ENCODE measurements at places on chromosomes 3 and 15.
A peak's percentile ranks its signal among the peaks of the same experiment; 100 is the strongest.

GRCh38 chr3:66442254-66443117 lies 58.3 kb downstream of the LRIG1 start:
- no peak overlapping the region for H3K27ac ChIP-seq
- peaks cover 15% of the 10 kb centered on the region for H3K36me3 ChIP-seq
- H3K4me1 ChIP-seq, result peaks cover 17% of the 10 kb centered on the region
- H3K27me3 ChIP-seq, result no peaks in the 10 kb centered on the region
- DNase-seq, result no peak

- no peaks in the 10 kb centered on the region for H3K27me3 ChIP-seq
- no peak overlapping the region for H3K4me3 ChIP-seq
- no peak for DNase-seq
- no peaks in the 10 kb centered on the region for H3K4me1 ChIP-seq
- no peaks in the 10 kb centered on the region for H3K36me3 ChIP-seq
Observed at GRCh38 chr15:27046880-27047279, 75.9 kb downstream of the GABRG3 start.

DNA sequence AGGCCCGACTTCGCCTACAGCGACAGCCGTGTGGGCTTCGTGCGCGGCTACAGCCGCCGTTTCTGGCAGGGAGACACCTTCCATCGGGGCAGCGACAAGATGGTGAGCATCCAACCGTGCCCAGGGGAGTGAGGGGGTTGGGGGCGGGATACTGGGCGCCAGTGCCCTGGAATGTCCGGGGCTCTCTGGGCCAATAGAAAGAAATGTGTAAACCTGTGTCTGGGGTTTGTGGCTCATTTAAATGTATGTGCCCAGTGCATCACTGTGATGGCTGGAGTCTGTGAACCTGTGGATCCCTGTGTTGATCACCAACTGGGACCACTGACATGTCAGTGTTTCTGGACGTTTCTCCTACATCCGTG lies 423 bp downstream of the CHAC1 start:
- H3K27ac ChIP-seq, result peak overlapping the region; percentile 93
- peaks cover 15% of the 10 kb centered on the region for H3K27me3 ChIP-seq
- peaks cover 9% of the 10 kb centered on the region for H3K36me3 ChIP-seq

DNA sequence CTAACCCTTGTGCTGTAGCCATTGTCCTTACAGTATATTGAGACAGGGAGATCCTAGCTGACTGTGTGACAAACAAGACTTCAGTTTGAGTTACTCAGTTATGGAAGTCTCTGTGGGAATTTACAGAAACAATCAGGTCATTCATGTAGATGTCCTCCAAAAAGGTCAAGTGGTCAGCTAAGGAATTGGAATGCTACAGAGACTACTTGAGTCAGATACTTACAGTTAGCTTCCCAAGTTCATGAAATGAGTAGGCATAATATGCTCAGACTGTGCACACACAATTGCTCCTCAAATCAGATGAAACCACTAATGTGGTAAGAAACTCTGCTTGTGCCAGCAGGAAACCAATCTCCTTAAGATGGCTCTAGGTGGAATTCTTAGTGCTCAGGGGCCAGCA lies 985.7 kb downstream of the NSUN3 start:
- H3K4me1 ChIP-seq, result no peaks in the 10 kb centered on the region
- H3K27me3 ChIP-seq, result no peaks in the 10 kb centered on the region
- H3K36me3 ChIP-seq, result no peaks in the 10 kb centered on the region
- no peak overlapping the region for H3K27ac ChIP-seq
- no peak overlapping the region for H3K4me3 ChIP-seq

DNA sequence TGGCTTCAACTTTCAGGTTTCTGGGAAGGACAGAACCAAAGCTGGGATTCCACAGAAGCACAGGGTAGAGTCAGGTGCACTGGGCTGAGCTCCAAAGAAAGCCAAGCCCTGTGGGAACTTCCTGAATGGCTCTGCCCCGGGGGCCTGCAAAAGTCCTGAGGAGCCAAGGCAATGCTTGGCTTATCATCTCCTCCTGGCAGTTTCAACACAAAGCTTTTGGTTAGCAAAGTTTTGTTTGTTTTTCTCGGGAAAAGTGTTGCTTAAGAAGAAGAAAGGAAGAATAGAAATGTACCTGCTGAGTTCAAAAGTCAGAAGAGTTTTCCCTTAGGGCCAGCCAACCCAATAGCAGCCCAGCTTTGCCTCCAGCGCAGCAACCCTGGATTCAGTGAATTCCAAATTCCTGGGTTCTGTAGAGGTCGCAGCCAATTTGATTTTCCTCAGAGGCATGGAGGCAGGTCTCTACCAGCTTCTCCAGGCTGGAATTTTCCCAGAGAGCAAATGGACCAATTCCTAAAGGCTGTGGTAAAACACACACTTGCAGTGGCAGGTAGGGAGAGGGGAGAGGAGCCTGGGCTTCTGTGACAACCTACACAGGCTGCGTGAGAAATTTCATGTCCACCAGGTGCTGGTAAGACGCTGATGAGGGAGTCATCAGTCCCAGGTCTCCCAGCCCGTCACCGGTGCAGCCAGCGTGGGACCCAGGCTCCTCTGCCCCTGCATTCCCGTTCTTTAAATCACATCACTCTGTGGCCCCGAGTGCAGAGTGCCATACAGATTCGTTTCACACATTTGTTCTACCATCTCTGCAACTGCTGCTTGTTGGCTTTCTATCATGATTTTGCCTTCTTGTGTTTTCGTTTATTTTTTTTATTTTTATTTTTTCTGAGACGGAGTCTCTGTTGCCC lies 54.3 kb upstream of the SNRPA1 start:
- DNase-seq, result no peak
- no peak overlapping the region for H3K27ac ChIP-seq
- no peaks in the 10 kb centered on the region for H3K36me3 ChIP-seq
- H3K4me3 ChIP-seq, result no peak overlapping the region
- H3K27me3 ChIP-seq, result peaks cover 26% of the 10 kb centered on the region

GRCh38 chr3:137988982-137989381 lies 21.0 kb upstream of the CLDN18 start:
- H3K27me3 ChIP-seq, result peaks cover 4% of the 10 kb centered on the region
- no peak overlapping the region for H3K27ac ChIP-seq
- DNase-seq, result no peak

DNA sequence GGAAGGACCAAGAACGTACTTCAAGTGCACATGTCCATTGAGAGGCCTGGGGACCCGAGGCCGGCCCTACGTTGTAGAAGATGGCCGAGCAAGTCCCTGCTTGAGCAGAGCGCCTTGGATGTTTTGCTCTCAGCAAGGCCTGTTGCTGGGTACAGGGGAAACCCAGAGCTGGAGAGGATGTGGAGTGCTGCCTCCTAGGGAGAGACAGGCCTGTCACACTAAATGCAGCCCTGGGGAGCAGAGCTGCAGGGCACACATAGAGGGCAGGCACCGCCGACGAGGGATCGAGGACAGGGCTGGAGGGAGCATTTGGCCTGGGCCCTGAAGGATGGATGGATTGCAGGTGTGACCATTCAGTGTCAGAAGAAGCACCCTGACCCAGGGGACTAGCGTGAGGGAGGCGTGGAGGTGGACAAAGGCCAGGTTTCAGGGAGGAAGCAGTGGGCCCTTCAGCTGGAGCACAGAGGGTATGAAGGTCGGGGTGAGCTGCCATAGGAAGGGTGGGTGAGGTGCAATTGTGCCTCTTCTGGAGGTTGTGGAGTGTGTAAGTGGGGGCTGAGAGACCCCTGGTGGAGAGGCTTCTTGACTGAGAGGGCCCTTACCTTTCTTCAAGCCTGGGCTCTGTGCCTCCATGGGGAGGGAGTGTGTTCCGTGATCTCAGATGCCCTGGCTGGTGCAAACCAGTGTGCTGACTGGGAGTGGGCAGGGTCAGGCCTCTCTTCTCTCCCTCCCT lies 142.4 kb downstream of the CHDH start:
- H3K27me3 ChIP-seq, result peaks cover 15% of the 10 kb centered on the region
- H3K36me3 ChIP-seq, result no peaks in the 10 kb centered on the region
- no peak for DNase-seq
- peaks cover 14% of the 10 kb centered on the region for H3K4me1 ChIP-seq
- no peak overlapping the region for H3K27ac ChIP-seq
- no peak overlapping the region for H3K4me3 ChIP-seq

DNA sequence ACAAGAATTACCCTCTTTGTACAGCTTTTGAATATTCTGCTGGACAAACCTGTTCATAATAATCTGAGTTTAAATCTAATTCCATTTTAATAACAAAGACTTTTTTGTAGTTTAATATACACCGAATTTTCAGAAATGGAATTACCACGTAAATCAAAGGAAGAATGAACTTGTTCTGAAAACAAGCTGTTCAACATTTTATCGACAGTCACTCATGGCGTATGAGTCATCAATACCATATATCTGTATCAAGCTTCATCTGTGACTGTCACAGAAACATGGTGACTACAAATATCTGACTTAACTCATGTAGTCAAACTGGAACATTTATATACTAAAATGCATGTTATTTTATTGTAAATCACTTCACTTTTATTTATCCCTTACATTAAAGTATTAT lies 90.0 kb downstream of the EFL1 start:
- H3K36me3 ChIP-seq, result peaks cover 13% of the 10 kb centered on the region
- H3K27ac ChIP-seq, result no peak overlapping the region
- no peaks in the 10 kb centered on the region for H3K27me3 ChIP-seq
- DNase-seq, result no peak
- H3K4me3 ChIP-seq, result no peak overlapping the region

DNA sequence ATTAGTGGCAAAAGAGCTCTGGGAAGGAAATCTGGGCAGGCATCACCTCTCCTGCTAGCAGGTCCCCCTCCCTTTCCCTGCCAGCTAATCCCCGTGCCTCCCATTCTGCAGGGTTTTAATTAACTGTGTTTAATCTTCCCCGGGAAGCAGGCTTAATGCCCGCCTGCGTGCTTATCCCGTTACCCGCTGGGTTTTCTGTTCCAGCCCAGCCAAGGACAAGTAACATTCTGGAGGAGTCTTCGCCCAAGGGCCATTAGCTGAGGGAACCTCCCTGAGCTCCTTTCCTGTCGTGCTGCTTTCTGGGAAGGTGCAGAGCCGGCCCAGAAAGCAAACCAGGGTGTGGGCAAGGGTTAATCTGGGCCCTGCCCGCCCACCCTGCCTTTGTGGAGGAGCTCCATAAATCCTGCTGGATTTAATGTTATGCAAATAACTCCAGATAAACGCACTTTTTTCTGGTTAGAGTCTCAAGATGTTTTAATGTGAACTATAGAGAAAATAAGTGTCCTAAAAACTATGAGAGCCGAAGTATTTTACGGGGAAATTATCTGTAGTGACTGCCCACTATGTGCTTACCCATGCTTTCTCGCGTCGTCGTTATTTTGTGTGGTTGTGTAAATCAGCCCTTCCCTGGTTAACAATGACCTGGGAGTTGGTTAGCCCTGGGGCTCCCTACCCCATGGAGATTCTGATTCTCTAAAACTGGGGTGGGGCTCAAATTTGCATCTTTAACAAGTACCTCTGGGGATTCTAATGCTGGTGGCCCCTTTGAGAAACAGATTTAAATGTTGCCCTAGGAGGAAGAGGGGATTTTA lies 25.9 kb downstream of the TRIM71 start:
- no peaks in the 10 kb centered on the region for H3K36me3 ChIP-seq
- no peak for DNase-seq
- peaks cover 12% of the 10 kb centered on the region for H3K4me1 ChIP-seq
- H3K27me3 ChIP-seq, result peaks cover 33% of the 10 kb centered on the region

DNA sequence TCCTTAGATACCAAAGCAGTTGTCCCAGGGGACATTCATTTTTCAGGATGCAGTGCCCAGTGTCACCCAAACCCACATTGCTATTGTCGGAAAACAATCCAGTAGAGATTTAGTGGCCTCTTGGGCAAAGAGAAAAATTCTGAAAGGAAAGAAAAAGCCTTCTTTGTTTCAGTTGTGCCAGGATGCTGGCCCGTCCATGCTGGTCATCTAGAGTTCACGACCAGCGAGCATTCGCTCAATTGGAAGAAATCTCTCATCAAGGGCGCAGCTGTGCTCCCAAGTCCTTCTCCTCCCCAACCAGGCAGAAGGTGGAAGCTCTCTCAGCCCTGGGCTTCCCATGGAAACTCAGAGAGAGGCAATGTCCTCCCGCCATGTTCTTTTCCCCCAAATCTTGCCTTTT lies 123.7 kb downstream of the MTHFS start:
- no peak overlapping the region for H3K27ac ChIP-seq
- no peak for DNase-seq
- no peaks in the 10 kb centered on the region for H3K4me1 ChIP-seq
- H3K4me3 ChIP-seq, result no peak overlapping the region
- peaks cover 2% of the 10 kb centered on the region for H3K27me3 ChIP-seq

- H3K27me3 ChIP-seq, result no peaks in the 10 kb centered on the region
- peaks cover 39% of the 10 kb centered on the region for H3K4me1 ChIP-seq
- DNase-seq, result no peak
- H3K36me3 ChIP-seq, result peaks cover 27% of the 10 kb centered on the region
- no peak overlapping the region for H3K27ac ChIP-seq
Observed at GRCh38 chr15:85595804-85596536, 198.8 kb downstream of the KLHL25 start.

DNA sequence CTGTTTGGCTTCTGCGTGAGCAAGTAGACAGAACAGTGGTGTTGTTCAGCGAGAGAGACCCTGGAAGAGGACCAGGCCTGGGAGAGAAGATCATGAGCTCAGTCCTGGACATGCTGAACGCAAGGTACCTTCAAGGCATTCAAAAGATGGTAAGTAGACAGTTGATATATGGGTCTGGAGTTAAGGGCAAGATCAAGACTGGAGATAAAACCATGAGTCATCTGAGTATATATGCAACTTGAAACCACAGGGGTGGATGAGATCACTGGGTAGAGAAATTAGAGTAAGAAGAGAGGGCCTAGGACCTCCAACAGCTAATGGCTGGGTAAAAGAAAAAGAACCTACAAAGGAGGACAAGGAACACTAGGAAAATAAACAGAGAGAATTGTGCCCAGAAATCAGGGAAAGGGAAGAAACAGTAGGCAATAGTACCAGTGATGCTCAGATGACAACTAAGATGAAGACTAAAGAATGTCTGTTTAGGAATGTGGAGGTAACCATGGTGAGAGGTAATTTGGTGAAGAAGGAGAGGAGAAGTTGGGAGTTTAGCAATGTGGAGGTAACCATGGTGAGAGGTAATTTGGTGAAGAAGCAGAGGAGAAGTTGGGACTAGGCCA lies 343.2 kb upstream of the ADAMTS9 start:
- no peak overlapping the region for H3K4me3 ChIP-seq
- H3K27me3 ChIP-seq, result no peaks in the 10 kb centered on the region

- DNase-seq, result peak; percentile 75
- no peak within 1 kb of the TSS for H3K27ac ChIP-seq
- H3K27me3 ChIP-seq, result peaks cover 8% of the 10 kb centered on the region
- peak within 1 kb of the TSS; percentile 75 for H3K4me3 ChIP-seq
- peaks cover 15% of the 10 kb centered on the region for H3K36me3 ChIP-seq
Observed at GRCh38 chr3:52533623-52534280, at the start of gene NT5DC2. Gene NT5DC2, minus strand, starts transcription at chr3:52533857. Its CDS starts 120 bp downstream, at chr3:52533737.

- no peak overlapping the region for H3K27ac ChIP-seq
- H3K27me3 ChIP-seq, result no peaks in the 10 kb centered on the region
- no peak for DNase-seq
- H3K36me3 ChIP-seq, result no peaks in the 10 kb centered on the region
- no peaks in the 10 kb centered on the region for H3K4me1 ChIP-seq
- H3K4me3 ChIP-seq, result no peak overlapping the region
Observed at GRCh38 chr15:27846722-27847395, 252.3 kb downstream of the OCA2 start.

- no peaks in the 10 kb centered on the region for H3K4me1 ChIP-seq
- H3K27me3 ChIP-seq, result no peaks in the 10 kb centered on the region
- H3K36me3 ChIP-seq, result no peaks in the 10 kb centered on the region
- H3K4me3 ChIP-seq, result no peak overlapping the region
- H3K27ac ChIP-seq, result no peak overlapping the region
Observed at GRCh38 chr3:85370341-85370740, 411.6 kb downstream of the CADM2 start.

All from activated naive CD4-positive, alpha-beta T cell treated with anti-CD3 and anti-CD28 coated beads, Interleukin-2, amount 10 ng/mL, durations not matched to agents 7 days and 5 days (primary cell).